GM23248 (cell line): ENCODE measurements at places on chromosomes 12 and 14.

- no peak for DNase-seq
These were observed 96.6 kb downstream of the RIMBP2 start for GRCh38 chr12:130619385-130620001.

DNA sequence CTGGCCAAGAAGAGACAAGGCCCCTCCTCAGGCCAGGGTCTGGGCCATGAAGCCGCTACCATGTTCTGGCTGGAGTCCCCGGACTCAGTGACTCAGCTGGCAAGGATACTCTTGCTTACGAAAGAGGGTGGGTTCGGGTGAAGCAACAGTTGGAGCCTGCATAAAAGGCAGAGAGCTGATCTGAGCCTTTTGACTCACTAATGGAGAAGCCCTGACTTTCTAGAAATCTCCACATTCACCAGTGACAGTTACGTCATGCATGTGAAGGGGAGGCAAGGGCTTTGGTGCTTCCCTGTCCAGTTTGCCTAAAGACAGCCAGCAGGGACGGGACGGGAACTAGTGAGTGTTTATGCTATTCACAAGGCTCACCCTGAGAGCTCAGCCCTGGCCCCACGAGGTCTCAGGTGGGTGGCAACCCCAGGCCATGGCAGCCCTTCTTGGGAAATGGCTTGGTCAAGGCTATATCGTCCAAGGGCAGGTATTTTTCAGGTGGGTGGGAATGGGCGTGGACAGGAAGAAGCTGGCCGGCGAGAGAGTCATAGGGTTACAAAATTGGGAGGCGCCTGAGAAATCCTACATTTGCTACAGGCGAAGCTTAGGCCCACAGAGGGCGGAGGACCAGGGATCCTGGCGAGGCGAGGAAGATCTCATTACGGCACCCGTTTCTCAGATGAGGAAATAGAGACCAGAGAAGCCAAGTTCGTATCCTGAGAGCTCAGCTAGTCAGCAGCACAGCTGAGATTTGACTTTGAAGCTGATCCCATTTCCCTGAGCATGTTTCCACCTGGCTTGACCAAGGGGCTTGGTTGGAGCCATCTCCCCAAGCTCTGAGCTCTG lies 314.6 kb downstream of the BCL11B start:
- peak; percentile 91 for DNase-seq

- peak; percentile 11 for DNase-seq
These were observed 444.2 kb downstream of the SNAPC1 start for GRCh38 chr14:62206456-62206855.

GRCh38 chr14:101945171-101945570 lies 19.2 kb upstream of the DYNC1H1 start:
- no peak for DNase-seq

GRCh38 chr12:58224536-58225105 lies 283.3 kb downstream of the ATP23 start:
- no peak for DNase-seq

- peak; percentile 95 for DNase-seq
These were observed 141.0 kb upstream of the LMNTD1 start for GRCh38 chr12:25694072-25694471.

- no peak for DNase-seq
These were observed 9.7 kb upstream of the KRT6B start for GRCh38 chr12:52461693-52462092.

GRCh38 chr14:68181519-68182326 lies 362.1 kb downstream of the RAD51B start:
- DNase-seq, result peak; percentile 65

GRCh38 chr12:14367040-14367661 lies 1.7 kb downstream of the ATF7IP start:
- DNase-seq, result peak; percentile 75

DNA sequence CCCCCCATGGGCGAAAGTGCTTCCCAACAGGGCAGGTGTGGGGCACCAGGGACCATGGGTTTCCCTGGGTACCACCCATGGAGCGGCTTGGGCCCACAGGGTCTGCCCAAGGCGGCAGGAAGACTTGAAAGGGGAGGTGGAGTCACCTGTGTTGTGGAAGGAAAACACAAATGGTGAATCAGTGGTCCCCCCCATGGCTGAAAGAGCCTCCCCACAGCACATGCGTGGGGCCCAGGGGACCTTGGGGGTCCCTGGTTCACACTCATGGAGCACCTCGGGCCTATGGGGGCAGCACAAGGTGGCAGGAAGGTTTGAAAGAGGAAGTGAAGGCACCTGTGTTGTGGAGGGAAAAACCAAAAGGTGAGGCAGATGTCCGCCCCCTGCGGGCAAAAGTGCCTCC lies 581.9 kb downstream of the ALG10 start:
- DNase-seq, result no peak
